ENCODE measurements at places on chromosomes 2 and 18.

- no peak for DNase-seq
These were observed 69.7 kb upstream of the DAPL1 start for GRCh38 chr2:158725441-158725891.

DNA sequence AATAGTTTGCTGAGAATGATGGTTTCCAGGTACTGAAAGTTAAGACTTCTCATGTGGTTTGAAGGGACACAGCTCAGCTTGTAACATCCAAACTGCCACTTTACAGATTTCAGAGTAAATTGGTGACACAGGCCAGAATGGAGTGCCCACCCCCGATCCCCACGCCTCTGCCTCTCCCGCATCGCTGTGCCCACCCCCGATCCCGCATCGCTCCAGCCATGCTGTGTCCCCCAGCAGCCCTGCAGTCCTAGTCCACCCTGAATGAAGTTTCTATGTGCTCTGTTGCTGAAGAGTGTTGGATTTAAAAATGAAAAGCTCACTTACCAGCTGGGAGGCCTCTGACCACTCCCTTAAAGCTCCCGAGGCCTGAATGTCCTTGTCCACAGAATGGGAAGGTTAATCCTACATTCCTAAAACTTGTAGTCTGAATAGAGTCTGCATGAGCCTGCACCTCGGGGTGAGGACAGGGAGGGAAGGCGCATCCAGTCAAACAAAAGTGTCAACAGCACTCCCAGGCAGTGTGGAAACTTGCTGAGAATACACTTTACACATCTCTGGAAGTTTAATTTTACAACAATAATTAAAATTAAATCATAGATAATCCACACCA, 176.4 kb upstream of the ID2 start:
- DNase-seq: no peak

DNA sequence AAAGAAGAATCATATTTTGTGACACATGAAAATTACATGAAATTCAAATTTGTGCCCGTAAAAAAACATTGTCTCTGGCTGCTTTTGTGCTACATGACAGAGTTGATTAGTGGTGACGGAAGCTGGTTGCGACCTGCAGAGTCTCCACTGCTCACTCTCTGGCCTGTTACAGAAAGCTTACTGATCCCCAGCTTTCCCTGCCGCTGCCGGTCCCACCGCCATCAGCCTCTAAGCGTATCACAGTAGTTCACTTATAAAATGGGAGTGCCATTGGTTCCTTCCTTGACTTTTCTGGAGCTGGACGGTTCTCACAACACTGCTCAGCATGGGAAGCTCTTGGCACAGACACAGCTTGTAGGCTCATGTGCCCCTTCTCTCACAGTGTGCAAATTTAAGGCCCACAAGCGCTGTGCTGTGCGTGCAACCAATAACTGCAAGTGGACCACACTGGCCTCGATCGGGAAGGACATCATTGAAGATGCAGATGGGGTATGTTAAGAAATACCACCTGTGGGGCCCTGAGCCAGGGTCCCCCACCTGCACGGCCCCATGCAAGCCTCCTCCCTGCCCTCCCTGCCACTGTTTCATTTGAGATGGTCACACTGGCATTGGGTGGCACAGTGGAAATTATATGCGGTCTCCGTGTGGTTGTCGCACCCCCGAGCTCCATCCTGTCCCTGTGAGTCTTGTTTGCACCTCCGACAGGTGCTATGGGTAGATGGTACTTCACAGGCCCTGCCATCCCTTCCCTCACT, 81.3 kb downstream of the DGKD start:
- no peak for DNase-seq

- no peak for DNase-seq
These were observed 5.7 kb upstream of the EFR3B start for GRCh38 chr2:25036221-25036559.

GRCh38 chr2:153195342-153195741, 283.2 kb downstream of the RPRM start:
- no peak for DNase-seq

DNA sequence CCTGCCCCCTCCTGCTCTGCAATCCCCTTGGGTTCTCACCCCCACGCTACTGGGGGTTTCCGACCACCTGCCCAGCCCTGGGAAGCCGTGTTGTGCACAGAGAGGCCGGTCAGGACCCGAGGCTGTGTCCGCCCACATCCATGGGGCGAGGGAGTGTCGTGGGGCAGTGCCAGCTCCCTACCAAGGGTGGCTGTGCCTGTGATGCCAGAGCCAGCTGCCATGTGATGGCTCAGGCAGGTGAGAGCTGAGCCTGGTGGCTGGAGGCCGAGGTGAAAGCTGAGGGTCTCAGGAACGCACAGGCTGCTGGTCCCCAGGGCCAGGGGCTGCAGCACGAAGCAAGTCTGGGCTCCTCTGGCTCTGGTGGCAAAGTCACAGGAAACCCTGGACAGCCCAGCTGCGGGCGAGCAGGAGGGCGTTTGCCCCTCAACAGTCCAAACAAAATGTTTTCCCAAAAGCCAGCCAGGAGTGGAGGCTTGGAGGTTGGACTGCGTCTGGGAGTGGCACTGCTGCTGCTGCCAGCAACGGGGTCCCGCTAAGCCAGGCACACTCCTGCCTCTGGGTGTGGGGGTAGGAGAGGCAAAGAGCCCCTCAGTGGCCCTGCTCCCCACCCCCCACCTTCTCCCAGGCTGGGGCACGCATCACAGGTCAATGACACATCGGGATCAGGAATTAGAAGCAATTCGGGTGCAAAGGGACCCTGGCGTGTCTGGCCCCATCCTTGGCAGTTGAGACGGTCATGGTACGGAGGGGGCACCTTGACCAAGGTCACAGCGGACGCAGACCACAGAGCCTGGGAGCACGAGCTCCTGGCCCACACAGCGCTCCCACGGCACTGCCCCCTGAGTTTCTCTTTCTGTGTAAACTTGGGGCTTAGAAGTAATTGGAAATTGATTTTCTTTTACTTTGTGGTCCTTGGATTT, 72.4 kb upstream of the GPC1 start:
- DNase-seq: no peak
